Stimulated activated naive CD4-positive, alpha-beta T cell (primary cell): ENCODE measurements at places on chromosomes 11 and 22.

DNA sequence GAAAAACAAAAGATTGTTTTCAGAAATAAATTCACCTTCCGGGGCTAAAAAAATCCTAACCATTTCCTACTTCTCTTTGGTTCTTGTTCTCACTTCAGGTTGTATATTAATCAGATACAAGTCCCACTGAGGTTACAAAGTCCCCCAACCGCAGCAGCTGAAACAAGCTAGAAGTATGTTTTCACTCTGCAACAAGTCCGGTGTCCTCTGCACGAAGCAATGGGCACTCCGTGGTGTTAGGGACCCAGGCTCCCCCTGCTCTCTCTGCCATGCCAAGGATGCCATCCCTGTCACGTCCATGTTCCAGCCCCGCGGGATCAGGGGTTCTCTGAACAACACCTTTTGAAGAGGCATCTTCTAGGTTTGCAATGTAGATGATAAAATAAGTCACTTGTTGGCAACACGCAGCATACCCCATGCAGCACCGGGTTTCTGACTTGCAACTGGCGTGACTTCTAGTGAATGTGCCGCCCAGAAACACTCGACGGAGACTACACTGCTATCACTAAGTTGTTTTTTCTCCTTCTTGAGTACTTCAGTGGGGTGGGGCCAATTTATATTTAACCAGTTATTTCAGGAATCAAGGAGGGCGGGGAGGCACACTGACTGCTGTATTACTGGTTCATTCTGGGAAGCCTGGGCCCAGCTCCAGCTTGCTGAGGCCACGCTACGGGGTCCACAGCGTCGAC lies 25.4 kb upstream of the GSTP1 start:
- DNase-seq, result no peak

DNA sequence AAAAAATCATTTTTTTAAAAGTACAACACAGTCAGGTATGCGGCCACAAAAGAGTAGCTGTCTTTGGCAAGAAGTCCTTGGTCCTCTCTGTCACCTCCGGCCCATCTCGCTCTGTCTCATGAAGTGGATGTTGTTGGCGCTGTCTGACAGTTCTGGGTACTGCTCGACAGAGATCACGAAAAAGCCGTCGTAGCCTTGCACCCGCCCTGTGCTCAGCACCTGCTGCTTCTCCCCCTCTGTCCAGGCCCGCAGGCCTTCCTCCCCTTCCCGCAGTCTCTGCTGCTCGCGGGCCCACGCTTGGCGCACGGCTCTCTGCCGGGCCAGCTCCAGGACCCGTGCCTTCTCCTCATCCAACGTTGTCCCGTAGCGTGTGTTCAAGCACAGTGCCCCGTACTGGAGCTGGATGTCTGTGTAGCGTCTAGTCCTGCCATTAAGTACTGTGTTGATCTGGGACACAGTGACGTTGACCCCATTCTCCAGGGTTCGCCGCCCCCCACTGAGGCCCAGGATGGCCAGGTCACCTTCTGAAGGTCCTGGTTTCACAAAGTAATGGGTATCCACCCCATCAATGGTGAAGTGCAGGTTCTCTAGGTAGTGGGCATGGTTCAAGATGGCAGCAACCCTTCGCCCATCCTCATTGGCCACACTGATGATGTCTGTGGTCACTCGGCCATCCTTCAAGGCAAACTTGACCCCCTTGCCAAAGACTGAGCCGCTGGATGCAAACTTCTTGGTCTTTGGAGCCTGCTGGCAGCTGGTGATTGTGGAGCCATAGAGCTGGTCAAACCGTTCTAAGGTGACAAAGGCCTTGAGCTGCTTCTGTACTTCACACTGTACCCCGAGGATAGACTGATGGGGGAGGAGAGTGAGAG lies 83.5 kb upstream of the NARS2 start:
- DNase-seq, result no peak

DNA sequence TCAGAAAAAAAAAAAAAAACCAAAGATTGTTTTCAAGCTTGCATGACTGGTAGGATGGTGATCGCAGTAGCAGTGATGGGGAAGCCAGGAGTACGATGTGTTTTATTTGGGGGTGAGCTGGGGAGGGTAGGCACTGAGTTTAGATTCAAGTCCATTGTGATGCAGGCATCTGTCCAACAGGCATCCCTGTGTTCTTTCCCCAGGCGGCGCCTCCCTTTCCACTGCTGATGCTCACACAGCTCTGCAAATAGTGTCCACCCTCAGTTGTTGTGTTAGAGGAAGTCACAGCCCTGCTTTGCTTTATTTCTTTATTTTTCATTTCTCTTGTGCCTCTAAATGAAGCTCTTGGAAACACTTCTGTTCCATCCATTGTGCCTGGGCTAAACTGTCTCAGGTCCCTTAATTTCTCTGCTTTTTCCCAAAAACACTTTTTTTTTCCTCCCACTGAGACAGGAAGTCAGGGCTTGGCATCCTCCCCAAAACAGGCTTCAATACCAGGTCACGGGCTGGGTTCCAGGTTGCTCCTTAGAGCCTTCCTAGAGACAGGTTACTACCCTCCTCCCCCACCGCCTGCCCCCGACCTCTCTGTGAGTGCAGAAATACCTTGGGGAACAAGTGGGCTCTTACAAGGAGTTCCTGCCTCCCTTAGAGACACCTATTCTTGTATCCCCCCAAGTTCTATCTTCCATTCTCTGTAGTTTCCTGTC lies 38.6 kb upstream of the HSPA8 start:
- no peak for DNase-seq

GRCh38 chr11:131481971-131482370 lies 111.6 kb downstream of the NTM start:
- no peak for DNase-seq

DNA sequence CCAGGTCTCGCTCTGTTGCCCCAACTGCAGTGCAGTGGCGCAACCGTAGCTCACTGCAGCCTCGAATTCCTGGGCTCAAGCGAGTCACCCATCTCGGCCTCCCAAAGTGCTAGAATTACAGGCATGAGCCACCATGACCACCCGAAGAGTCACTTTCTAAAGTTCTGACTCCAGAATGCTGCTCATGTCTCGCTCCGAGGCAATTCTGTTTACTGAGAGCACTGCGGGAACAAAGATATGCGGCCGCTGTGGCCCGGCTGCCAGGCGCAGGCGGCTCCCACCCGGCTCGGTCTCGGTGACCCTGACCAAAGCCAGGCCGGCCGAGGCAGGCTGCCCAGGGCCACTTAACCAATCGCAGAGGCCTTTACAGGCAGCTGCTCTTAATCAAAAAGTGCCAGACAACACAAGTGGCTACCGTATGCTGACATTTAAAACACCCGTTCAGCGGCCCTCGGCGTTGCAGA lies 78.7 kb downstream of the PHF21B start:
- no peak for DNase-seq

DNA sequence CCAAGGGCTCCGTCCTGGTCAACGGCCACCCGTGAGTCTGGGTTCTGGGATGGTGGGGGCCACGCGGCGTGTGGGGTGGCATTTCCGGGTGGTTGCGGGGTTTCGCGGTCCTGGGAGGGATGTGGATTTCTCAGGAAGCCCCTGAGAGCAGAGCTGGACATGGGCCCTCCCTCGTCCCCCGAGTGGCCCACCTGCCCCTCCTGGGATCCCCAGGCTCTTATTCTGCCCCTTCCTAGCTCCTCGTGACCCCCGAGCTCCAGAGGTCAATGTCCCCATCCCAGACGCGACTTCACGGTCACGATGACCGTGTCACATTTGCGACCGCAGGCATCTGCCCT lies 4.4 kb downstream of the MUC5AC start:
- no peak for DNase-seq

- no peak for DNase-seq
Observed at GRCh38 chr22:29480512-29481264, 670 bp downstream of the NEFH start.
